ENCODE measurements at places on chromosomes 2 and 18. TPM values are rescaled to one million over a fixed set of nuclear protein-coding genes. Genes with fewer than 3 reads are reported as not detected.

The AQP12B gene
- total RNA-seq, result not detected

The TDRD15 gene
- total RNA-seq, result not detected

The EML6 gene
- total RNA-seq, result 0.77 TPM

The C2orf92 gene
- 2.3 TPM for total RNA-seq

The CIAO1 gene
- 84.2 TPM for total RNA-seq

The KIAA2012 gene
- total RNA-seq, result not detected

The HOXD4 gene
- 2.5 TPM for total RNA-seq

The CHST9 gene
- total RNA-seq, result not detected

The GPAT2 gene
- 5.6 TPM for total RNA-seq

The SCN7A gene
- not detected for total RNA-seq

The IL1RN gene
- total RNA-seq, result not detected

The CRYGC gene
- total RNA-seq, result not detected

The HOXD13 gene
- total RNA-seq, result not detected

The MBD5 gene
- total RNA-seq, result 6.1 TPM

The NOSTRIN gene
- total RNA-seq, result 2.5 TPM

The SLC25A12 gene
- 9.9 TPM for total RNA-seq

The MC5R gene
- total RNA-seq, result not detected

The ACKR3 gene
- total RNA-seq, result 20.7 TPM

The SH3RF3 gene
- 8.9 TPM for total RNA-seq

- no peak for DNase-seq
Observed at GRCh38 chr2:162424816-162425215, 80.9 kb downstream of the GCA start.

DNA sequence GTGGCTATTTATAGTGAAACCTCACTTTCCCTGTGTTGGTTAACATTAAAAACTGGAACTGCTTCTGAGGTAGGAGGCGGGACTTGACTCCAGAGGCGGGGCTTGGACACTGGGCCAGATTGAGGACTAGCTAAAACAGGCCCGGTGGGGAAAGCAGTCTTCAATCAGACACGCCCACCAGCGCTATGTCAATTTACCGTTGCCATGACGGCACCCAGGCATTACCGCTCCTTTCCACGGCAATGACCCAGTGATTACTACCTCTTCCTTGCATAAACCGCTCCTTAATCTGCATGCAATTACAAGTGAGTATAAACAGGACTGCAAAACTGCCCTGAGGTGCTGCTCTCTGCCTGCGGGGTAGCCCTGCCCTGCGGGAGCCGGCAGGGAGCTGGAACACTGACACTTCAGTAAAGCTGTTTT is 35.3 kb downstream of the LRRFIP1 start:
- no peak for DNase-seq

GRCh38 chr2:68214381-68214780 is 38.0 kb downstream of the PPP3R1 start:
- no peak for DNase-seq

DNA sequence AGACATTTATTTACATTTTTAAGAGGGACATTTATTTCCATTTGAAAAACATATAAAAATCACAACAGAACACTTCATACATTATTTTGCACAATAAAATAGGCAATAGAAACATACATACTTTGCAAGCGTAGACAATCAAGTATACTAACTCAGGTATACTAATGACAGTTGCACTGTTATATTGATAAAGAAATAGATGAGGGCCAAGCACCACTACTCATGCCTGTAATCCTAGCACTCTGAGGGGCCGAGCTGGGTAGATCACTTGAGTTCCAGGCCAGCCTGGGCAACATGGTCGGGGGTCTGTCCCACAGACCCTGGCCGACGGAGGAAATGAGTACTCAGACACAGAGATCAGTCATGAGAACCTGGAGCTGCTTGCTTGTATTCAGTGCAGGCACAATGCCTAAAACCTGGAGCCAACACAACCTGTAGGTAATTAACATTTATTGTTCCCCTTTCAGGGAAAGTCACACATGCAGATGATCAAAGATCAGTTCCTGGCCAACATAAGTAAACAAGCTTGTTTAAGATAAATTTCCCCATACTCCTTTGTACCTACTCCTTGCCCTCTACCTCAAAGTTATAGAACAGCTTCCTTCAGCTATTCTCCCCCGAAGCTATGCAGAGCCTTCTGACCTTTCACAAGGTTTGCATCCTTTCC is 1960.2 kb downstream of the SUCLG1 start:
- no peak for DNase-seq

- DNase-seq, result no peak
Observed at GRCh38 chr2:196128749-196129148, 42.6 kb downstream of the STK17B start.

DNA sequence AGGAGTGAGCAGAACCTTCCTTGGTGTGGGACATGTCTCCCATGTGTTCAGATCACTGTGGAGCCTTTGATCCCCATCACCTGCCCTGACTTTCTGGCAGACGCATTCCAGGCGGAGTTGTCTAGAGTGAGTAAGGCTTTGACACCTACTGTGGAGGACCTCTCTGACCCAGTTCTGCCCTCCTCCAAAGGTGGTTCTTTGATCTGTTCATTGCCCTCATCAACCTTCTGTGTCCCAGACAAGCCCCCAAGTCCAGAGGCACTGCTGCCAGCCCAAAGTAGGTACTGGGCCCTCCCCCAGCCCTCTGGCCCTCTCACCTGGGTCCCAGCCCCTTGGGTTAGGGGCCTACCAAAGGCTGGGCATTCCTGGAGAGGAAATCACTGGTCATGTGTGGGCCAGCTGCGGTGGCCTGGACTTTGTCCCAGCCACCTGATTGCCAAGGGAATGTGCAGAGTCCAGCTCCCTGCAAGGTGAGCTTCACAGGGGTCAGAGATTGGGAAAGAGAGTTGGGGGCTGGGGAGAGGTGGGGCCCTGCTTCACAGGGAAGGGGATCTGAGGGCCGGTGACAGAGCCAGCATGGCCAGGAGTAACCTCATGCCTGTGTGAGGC is 12.1 kb upstream of the FAHD2A start:
- no peak for DNase-seq

GRCh38 chr2:172063446-172063845 is 21.9 kb upstream of the DLX1 start:
- DNase-seq, result no peak

- no peak for DNase-seq
Observed at GRCh38 chr2:110871637-110872036, 139.3 kb downstream of the ACOXL start.

GRCh38 chr2:4618141-4618540 is 914.8 kb downstream of the DCDC2C start:
- no peak for DNase-seq

DNA sequence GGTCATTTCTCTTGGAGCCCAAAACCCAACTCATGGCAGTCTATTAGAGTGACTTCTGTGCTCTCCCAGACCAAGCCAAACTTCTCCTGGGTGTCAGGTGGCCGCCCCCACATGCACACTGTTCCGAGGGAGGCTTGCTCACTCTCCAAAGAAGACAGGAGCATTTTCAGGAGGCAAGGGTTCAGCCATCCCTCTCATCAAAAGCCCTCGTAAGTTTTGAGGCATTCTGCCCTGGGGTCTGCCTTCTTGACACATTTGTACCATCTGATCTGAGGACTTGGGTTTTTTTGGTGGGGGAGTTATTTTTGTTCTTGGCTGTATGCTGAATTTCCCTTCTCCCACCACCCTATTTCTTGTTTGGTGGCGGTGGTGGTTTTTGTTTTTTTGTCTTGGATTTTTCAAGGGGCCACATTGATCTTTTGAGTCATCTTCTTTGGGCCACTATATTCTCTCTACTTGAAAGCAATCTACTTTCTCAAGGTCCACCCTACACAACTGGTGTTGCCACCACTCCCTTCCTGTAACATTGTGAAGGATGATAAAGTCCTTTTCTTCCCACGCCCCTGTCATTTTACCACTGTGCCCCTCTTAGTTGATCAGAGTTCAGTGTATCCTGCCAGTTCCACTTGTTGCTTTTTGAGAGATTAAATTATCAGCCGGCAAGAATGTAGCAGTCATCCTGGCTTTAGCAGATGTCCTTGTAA is 255.8 kb downstream of the CYP26B1 start:
- no peak for DNase-seq

GRCh38 chr18:33928231-33928630 is 296.5 kb downstream of the NOL4 start:
- no peak for DNase-seq

GRCh38 chr2:11292464-11293255 is 51.8 kb downstream of the ROCK2 start:
- no peak for DNase-seq

GRCh38 chr18:38368246-38368645 is 802.6 kb upstream of the CELF4 start:
- DNase-seq, result no peak

- DNase-seq, result no peak
Observed at GRCh38 chr2:43225093-43225787, 1.2 kb downstream of the ZFP36L2 start.

GRCh38 chr18:65822826-65823225 is 72.0 kb downstream of the CDH7 start:
- no peak for DNase-seq

- no peak for DNase-seq
Observed at GRCh38 chr18:57648414-57648813, 26.8 kb upstream of the NARS1 start.

DNA sequence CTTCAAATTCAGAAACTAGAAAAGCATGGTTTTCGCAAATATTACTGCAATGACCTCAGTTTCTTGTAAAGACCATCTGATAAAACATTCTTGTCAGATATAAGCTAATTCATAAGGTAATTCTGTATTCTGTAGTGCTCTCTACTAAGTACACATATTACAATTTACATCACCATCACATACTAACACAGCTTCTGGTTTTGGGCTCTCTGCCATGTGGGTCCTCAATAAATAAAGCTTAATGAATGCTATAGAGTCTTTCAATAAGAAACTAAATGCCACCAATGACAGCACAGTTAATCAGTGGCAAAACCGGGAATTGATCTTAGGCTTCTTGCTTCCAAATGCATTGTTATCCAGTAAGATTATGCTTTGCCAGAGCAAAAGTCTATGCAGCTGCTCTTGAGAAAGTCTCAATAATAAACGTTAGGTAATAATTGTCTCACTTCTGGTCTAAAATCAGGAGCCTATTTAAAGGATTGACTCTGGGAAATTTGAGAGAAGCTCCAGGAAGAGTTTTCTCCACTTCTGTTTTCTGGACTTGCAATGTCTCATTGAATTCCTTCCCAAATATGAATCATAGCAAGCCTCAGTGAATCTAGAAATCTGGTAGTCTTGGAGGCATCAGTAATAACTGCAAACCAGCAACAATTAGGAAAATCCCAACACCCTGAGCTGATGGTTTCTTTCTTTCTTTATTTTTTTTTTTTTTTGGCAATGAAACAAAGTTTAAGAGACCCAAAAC is 67.9 kb upstream of the RAPGEF4 start:
- no peak for DNase-seq

GRCh38 chr2:43490252-43490786 is 105.5 kb downstream of the THADA start:
- no peak for DNase-seq

DNA sequence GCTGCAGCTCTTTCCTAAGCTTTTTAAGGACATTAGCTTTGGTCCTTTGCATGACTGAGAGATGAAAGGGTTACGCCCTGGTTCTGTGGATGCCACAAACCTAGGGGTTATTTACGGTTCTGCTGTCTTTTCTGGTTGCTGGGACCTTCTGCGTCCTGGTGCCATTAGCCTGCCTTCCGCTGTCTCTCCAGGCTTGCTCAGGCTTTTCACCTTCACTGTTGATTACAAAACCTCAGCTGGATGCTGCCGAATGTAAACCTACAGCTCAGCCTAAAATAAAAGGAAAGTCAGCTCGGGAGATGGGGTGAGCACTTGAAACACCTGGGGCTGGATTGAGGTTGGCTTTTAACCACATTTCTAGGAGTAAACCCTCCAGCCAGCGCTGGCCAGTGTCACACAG is 130.9 kb upstream of the ARHGAP28 start:
- DNase-seq, result no peak

DNA sequence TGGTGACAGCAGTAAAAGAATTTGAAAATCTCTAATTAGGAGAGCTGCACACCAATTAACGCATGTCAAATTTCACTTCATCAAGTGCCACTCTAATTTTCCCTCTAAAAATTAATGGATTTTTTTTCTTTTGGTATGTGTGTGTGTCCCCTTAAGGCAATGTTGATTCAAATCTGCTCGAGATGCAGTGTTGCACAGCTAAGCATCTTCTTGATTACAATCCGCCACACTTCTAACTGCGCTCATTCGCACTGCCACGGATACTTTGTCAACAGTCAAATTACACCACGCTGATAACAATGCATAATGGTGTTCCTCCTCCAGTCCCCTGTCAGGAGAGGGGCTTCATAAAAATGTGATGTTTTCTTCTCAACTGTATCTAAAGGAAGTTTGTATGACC is 261.4 kb downstream of the MEIS1 start:
- DNase-seq, result no peak

DNA sequence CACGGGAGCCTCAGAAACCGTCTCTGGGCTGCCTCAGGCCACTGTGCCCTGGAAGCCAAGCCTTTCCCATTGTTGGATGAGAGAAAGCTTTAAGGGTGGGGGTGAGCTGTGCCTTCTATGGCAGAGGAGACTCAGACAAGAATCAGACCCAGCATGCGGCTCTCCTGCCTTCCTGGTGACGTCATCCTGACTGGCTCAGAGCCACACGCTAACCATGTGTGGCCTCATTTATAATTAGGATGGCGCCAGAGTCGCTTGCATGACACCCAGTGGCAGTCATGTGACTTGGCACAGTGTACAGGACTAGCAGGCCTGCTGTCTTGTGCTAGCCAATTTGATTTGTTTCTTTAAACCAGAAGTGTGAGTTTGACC is 99.1 kb downstream of the SH3BP4 start:
- peak; percentile 89 for DNase-seq

- no peak for DNase-seq
Observed at GRCh38 chr2:126370201-126370600, 285.8 kb upstream of the GYPC start.

GRCh38 chr18:45353530-45353929 is 261.7 kb upstream of the SLC14A2 start:
- DNase-seq, result no peak

- DNase-seq, result no peak
Observed at GRCh38 chr18:24003903-24004640, 10.5 kb upstream of the TTC39C start.

DNA sequence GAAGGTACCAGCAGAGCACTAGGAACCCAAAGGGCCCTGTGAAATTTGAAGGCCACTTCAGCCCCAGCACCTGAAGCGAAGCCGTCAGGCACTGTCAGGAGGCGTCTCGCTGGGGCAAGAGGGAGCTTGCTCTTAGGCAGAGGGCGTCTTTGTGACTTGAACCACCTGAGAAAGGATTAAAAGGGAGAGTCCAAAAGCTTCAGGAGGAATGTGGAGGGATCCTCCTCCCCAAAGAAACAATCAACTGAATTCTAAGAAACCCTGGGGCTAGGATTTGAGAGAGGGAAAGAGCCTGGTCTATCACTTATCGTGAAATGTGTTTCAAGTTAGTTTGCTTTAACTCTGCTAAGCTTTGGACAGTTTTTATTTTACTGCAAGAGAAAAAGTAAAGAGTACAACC is 324.9 kb upstream of the SOX11 start:
- no peak for DNase-seq

- peak; percentile 42 for DNase-seq
Observed at GRCh38 chr2:117832905-117833613, 18.6 kb downstream of the DDX18 start.

DNA sequence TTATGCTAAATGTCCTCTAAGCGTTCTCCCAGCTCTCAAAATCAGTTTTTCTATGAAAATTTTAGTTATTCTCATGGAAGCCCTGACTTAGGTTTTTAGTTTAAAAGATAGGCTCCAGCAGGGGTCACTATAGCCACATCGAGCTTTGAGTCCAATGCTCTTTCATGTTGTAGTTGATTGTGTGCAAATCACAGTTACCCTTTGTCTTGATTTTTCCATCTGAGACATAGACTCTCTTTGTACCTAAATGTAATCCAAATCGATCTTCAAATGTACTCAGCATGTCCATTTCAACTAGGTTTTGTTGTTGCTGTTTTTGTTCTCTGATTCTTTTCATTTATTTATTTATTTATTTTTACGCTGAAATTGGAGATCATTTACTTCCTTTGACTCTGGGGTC is 26.4 kb upstream of the MSTN start:
- peak; percentile 74 for DNase-seq

Data from dermis microvascular lymphatic vessel endothelial cell (primary cell).